Amniotic epithelial cell (primary cell): ENCODE measurements at places on chromosomes 5 and 9.

GRCh38 chr9:136952321-136952850 is 313 bp downstream of the LCN12 start:
- no peak for DNase-seq

- DNase-seq = peak; percentile 56
These were observed 10.0 kb upstream of the ARAP3 start for GRCh38 chr5:141691867-141692532.

DNA sequence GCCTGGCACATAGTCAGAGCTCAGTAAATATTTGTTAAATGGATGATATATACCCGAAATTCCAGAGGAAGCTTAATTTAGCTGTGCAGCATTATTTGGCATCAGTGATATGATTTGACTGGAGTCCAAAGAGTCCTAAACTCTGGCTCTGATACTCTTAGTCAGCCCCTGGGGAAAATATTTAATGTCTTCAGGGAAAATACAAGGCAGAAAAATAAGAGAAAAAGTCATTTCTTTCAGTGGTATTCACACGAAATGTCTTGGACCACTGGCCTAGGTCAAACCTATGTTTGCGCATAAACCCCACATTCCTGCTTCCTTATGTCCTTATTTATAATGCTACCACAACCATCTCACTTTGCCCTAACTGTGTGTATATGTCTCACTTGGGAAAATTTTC is 23.8 kb downstream of the GLRA1 start:
- no peak for DNase-seq

DNA sequence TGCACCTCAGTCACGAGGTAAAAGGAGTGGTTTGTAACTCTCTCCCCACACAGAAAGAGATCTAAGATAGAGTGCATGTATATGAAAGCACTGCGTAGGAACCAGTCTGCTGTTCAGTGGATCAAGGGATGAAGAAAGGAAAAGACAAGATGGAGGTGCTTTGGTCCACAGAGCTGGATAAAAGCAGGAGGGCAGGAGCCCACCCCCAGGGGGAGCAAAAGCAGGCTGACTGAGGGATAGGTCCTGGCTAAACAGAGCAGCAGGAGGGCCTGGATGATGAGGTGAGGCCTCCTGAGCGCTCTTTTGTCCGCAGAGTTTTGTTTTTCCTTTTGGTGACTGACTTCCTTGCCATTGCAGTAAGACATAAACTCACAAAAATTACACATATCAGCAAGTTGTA is 293.5 kb upstream of the C9orf72 start:
- DNase-seq = no peak

DNA sequence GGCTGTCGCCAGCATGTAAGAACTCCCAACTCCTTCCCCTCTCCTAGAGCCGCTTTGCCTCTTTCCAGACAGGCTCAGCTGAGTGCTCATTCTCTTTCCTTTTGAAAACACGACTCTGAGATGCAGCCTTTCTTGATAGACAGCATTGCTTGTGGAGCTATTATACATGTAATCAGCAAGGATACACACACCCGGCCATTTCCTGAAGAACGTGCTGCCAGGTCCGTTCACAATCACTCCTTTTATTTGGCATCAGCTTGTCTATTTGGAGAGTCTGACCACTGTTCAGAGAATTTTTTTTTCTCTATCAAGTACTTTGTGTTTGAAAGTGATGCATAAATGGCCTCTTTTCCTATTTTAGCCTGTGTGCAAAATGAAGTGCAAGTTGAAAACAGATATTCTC is 328.7 kb downstream of the MARCHF11 start:
- DNase-seq = no peak

- DNase-seq = no peak
These were observed 125.9 kb downstream of the GADD45G start for GRCh38 chr9:89730715-89731114.

DNA sequence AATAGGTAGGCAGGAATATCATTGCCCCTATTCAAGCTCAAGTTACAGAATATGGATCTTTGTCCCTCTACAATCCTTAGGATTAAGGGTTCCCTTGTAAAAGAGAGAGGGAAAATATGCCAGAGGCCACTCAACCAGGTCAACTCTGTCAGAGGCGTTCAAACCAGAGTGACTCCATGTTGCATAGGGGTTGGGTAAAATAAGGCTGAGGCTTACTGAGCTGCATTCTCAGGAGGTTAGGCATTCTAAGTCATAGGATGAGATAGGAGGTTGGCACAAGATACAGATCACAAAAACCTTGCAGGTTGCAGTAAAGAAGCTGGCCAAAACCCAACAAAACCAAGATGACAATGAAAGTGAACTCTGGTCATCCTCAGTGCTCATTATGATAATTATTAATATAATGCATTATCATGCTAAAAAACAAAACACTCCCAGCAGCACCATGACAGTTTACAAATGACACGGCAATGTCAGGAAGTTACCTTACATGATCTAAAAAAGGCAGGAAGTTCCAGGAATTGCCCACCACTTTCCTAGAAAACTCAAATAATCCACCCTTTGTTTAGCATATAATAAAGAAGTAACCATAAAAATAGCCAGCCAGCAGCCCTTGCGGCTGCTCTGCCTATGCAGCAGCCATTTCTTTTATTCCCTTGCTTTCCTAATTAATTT is 64.8 kb downstream of the ERP44 start:
- no peak for DNase-seq

GRCh38 chr5:88269222-88269771 is 652 bp upstream of the TMEM161B start:
- peak; percentile 32 for DNase-seq

DNA sequence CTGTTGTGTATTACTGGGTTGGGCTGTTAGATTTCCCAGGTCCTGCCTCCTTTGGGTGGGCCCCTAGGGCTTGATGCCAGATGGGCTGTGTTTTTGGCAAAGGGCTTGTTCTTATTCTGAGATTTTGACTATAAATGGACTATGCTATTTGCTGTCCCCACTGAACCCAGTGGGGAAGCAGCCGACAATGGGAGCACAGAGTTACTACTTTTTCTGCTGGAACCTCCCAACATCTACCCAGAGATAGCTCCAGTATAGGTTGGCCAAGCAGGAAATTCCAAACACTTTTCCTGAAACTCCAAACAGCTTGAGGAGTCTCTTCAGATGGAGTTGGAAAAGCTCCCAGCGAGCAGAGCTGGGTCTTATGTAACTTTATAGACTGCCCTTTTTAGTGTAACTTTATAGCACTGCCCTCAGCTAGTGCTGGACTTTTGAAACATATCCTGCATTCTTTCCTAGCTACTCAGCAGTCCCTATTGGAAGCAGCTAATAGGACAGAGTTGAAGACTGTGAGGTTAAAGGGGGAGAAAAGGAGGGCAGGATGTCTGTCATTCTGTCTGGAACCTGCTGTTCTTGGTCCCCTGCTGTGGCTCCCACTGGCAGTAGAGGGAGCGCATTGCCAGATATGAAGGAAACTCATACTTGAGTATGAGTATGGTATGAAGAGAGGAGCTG is 21.0 kb downstream of the RUSC2 start:
- peak; percentile 92 for DNase-seq

DNA sequence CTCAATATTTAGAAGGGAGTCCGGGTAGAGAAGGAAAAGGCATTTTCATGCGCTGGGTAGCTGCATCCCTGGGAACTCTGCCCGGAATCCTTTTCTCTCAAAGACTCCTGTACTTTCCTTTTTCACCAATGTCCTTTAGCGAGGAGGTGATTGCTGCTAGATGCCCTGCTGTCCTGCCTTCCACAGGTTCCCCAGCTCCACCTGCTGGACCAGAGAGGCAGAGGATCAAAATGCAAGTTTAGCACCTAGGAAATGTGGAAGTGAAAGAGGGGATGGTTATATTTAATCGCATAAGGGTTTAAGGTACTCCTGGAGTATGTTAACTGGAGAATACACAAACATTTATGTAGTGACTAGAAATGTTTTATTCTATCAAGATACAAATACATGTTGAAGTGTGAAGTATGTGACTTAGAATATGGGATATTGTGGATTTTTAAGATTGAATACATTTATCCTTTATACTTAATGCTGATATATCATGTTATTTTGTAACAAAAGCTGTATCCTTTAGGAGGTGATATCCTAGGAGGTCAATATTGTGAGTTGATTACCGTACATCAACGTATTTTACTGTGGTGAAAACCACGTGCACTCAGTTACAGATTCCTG is 145.7 kb downstream of the ARHGAP26 start:
- DNase-seq = peak; percentile 42

GRCh38 chr5:64968591-64969110 is 199.9 kb downstream of the CWC27 start:
- no peak for DNase-seq

- no peak for DNase-seq
These were observed 84.4 kb upstream of the HSPA9 start for GRCh38 chr5:138659561-138659960.

- DNase-seq = no peak
These were observed 1761.9 kb upstream of the ACO1 start for GRCh38 chr9:30622561-30622960.

DNA sequence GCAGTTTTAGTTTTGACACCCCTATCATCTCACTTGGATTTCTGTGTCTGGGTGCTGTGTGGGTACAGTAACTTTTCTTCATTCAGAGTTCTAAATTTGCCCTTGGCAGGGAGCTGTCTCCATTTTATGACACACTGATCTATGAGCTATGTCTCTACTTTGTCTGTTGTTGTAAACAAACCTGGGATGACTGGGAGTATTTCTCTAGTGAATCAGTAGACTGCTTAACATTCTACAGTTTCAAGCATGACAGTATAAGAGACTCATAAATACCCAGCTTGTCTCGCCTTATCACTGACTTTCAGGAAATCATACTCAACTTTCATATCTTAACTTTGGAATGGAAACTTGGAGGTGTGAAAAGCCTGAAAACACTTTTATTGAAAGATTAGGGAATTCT is 212.1 kb upstream of the NUDT12 start:
- peak; percentile 90 for DNase-seq

GRCh38 chr5:133824661-133825254 is 143.7 kb downstream of the C5orf15 start:
- no peak for DNase-seq

DNA sequence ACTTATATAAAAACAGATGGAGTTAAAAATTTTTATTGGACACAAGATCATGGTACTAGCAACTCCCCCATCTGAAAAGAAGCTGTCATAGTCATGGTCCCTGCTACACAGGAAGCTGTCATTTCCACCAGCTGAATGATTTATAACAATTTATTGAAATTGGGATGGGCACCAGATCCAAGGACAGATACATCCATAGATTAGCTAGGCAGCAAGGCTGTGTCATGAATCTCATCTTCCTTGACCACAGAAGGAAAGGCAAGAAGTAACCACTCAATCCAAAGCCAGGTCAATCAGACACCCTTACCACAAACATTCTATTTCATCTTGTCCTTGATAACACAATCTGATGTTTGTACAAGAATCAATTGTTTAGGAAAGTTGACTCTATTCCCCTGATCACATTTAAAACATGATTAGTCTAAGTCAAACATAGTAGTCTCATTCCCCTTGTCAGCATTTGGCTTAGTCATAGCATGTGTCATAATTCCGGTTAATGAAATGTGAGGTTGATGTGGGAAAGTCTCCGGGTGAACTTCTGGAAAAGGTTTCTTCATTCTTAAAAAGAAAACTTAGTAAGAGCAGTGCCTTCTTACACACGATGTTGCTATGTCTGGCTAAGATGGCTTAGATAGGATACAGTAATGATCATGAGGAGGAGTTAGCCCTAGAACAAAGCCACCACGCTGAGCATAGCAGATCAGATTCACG is 462.6 kb upstream of the PAPPA start:
- peak; percentile 98 for DNase-seq

DNA sequence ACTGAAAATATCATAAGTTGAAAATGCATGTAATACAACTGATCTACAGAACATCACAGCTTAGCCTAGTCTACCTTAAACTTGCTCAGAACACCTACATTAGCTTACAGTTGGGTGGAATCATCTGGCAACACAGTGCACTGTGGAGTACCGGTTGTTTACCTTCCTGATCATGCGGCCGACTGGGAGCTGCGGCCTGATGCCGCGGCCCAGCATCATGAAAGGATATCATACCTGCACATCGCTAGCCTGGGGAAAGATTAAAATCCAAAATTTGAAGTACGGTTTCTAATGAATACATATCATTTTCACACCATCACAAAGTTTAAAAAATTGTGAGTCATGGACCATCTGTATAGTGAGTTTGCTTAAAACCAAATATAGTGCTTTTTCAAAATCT is 1.8 kb downstream of the HACD4 start:
- no peak for DNase-seq

DNA sequence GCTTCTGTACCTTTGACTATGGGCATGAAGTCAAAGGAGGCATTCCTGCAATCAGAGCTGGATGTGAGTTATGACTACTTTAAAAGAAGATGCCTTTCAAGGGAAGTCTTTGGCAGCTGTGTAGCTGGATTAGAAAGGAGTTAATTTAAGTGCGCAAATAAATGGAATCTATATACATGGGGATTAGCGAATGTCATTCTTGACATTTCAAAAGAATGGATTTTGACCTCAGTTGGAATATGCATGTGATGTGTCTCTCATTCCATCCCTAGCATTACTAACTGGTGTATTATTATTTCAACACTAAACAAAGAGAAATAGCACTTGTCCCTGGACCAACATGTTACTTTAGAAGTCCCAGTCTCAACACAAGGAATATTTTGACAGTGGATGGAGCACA is 359.6 kb upstream of the SLC24A2 start:
- peak; percentile 1 for DNase-seq

DNA sequence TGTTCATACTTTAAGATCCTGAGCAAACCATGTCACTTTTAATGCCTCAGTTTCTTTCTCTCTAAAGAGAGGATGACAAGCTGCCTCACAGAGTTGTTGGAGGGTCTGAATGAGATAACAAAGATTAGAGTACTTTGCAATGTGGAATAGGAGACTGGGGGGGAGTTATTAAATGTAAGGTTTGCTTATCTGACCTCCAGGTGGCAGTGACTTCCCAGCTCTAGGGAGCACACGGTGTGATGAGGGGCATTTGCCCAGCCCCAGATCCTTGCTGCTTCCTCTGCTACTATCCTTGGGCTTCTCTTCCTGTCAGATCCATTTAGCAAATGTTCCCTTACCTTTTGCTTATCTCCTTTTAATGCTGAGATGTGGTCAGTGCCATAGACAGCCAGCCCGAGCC is 30.7 kb downstream of the ENHO start:
- no peak for DNase-seq

- no peak for DNase-seq
These were observed 25.8 kb downstream of the WNT8A start for GRCh38 chr5:138109463-138110265.

- peak; percentile 24 for DNase-seq
These were observed 552.8 kb downstream of the SEMA5A start for GRCh38 chr5:8993031-8993430.
